ENCODE measurements at places on chromosomes 7 and 10. TPM values are rescaled to one million over a fixed set of nuclear protein-coding genes. Genes with fewer than 3 reads are reported as not detected.

MBLAC1 gene
- 3.0 TPM for total RNA-seq

GRCh38 chr10:523925-524324, 165.5 kb downstream of the DIP2C start:
- H3K27me3 ChIP-seq = peaks cover 1% of the 10 kb centered on the region
- H3K4me3 ChIP-seq = no peak overlapping the region
- peaks cover 6% of the 10 kb centered on the region for H3K36me3 ChIP-seq
- no peak overlapping the region for H3K27ac ChIP-seq
- peaks cover 51% of the 10 kb centered on the region for H3K4me1 ChIP-seq

DNA sequence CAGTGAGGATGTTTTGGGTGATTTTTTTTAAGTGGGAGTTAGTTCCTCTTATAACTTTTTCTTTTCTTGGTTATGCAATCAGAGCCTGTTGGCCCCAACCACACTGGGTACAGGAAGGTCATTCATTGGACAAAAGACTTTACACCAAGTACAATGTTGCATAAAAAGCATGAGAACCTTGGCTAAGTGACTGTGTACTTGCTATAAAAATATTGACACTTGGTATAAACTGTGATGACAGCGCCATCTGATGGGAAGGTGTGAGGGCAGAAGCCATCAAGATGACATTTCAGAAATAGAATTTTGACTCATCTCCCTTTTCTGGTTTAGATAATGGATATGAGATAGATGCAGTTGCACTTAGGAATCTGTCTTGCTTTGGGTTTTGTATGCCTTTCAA, 126.4 kb upstream of the CCDC6 start:
- H3K27me3 ChIP-seq = no peaks in the 10 kb centered on the region
- H3K27ac ChIP-seq = no peak overlapping the region
- H3K4me3 ChIP-seq = no peak overlapping the region

POLR2J2 gene
- 7.4 TPM for total RNA-seq

DNA sequence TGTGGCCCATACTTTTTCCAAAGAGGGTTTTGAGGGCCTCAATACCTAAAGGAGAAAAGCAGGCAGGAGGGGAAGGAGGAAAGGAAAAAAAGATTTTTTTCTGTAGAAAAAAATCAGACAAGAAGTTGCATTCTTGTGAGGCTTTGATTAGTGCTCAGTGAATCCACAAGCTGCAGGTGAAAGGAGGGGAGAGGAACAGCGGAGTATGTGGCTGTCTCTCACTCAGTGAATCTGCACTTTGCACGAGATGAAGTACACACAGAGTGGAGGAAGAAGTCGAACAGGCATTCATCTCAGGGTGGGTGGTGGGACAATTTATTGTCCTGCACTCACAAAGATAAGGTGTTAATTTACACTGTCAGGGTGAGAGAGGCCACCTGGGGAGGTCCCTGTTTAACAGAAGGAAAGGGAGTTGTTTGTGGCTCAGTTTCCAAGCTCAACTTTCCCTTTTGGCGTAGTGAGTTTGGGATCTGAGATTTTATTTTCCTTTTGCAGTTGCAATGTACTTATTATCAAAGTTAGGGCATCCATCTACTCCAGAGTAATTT, 49.0 kb upstream of the VIPR2 start:
- no peaks in the 10 kb centered on the region for H3K36me3 ChIP-seq
- no peaks in the 10 kb centered on the region for H3K27me3 ChIP-seq
- no peak overlapping the region for H3K4me3 ChIP-seq
- H3K27ac ChIP-seq = no peak overlapping the region

DNA sequence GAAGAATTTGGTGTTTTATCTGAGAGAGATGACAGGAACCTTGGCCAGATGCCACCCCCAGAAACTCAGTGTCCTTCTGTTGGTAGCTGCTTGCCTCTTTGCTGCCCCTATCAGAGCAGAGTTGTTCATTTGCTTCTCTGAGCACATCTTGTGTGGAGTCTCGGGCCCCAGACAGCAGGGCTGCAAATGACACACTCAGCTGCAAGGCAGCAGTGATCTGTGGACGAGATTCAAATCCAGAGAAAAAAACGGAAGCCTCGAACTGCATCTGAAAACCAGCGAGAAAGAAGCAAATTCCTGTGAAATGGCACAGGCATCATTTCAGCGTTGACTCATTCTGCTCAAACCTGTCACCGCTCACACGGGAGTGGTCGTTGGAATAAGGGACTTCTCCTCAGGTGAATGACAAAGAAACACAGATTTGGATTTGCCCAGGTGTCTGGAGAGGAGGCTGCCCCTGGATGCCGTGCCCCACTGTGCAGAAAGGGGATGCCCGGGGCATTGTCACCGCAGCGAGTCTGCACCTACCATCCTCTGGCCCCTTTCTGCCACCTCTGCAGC, 144.7 kb downstream of the PFKFB3 start:
- H3K27me3 ChIP-seq = peaks cover 15% of the 10 kb centered on the region
- DNase-seq = peak; percentile 33
- H3K36me3 ChIP-seq = no peaks in the 10 kb centered on the region
- peak overlapping the region; percentile 41 for H3K4me3 ChIP-seq
- peaks cover 25% of the 10 kb centered on the region for H3K4me1 ChIP-seq

DNA sequence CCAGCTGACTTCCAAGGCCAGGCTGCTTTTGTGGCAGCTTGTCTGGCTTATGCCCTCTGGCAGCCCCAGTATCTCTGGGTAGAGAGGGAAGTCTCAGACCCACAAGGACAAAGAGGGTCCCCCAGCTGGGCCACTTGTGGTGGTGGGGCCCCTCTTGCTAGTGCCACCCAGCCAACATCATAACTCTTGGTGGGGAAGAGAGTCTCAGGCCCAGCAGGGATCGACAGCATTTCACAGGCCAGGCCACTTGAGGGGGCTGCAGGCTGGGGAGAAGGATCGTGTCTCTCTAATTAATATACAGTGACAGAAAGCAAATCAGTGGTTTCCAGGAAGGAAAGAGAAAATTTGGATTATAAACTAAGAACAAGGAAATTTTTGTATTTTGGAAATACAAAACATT, 76.0 kb downstream of the TYW1B start:
- H3K27ac ChIP-seq = no peak overlapping the region
- no peaks in the 10 kb centered on the region for H3K27me3 ChIP-seq
- H3K4me1 ChIP-seq = peaks cover 6% of the 10 kb centered on the region

DNA sequence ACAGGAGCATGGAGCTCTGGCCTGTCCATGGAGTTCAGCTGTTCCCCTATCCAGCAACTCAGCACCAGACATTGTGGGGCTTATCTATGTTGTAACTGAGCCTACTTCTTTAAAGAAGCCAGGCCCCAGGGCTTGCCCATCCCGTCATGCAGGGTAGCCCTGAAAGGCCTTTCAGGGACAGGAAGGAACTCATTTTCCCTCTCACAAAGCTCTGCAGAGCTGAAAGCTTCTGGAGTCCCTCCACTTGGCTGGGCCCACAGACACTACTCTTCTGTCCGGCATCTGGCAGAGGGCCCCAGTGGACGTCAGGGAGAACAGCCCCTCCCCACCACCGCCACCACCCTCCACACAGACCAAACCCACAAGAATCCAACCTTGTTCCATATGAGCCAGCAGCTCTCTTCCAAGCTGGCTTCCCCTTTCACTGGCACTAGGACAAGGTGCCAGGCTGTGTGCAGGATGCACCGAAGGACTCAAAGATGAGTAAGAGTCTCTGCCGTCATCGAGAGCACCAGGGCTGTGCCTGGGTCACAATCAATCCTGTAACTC, 33.1 kb downstream of the DENND2A start:
- DNase-seq = peak; percentile 46
- no peaks in the 10 kb centered on the region for H3K27me3 ChIP-seq
- H3K36me3 ChIP-seq = no peaks in the 10 kb centered on the region
- H3K27ac ChIP-seq = peak overlapping the region; percentile 76
- peaks cover 69% of the 10 kb centered on the region for H3K4me1 ChIP-seq
- peak overlapping the region; percentile 26 for H3K4me3 ChIP-seq

EBLN1 gene
- total RNA-seq = not detected

DNA sequence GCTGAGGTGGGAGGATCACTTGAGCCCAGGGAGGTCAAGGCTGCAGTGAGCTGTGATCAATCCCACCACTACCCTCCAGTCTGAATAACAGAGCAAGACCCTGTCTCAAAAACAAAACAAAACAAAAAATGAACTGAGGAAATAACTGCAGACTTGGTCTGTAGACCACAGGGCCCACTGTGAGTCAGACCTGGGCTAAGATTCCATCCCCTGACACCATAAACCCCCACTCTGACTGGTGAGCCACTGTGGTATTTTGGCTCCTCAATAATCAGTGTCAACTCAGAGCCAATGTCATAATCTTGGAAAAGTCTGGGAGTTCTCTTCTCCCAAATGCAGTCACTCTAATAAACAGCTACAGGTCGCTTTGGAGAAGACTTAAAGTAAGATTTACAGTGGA, 24.0 kb upstream of the ERCC6 start:
- no peaks in the 10 kb centered on the region for H3K27me3 ChIP-seq
- peak overlapping the region; percentile 39 for H3K4me3 ChIP-seq
- peak overlapping the region; percentile 73 for H3K27ac ChIP-seq
- peak; percentile 48 for DNase-seq
- H3K4me1 ChIP-seq = peaks cover 91% of the 10 kb centered on the region
- peaks cover 12% of the 10 kb centered on the region for H3K36me3 ChIP-seq

DNA sequence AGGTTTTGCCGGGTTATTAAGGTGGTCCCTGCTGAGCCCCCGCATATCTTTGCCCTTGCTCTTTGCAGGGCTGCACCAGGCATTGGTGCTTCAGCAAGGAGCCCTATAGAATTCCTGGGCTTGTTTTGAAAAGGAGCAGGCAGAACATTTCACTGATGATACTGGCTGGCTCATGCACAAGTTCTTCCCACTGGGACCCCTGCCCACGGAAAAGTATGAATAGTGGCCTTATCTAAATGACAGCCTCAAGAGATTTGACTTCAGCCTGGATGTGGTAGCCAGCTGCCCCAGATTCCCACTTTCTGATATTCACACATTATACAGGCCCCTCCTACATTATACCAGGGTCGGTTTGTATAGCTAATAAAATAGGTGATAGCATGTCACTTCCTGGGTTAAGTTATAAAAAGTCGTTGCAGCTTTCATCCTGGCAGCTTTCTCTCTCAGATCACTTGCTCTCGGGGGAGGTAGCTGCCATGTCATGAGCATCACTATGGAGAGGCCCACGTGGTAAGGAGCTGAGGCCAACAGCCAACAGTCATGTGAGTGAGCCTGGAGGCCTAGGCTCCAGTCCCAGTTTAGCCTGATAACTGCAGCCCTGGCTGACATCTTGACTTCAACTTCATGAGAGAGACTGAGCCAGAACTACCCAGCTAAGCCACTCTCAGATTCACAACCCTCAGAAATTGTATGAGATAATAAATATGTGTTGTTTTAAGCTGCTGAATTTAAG, 16.8 kb upstream of the CRTAC1 start:
- no peaks in the 10 kb centered on the region for H3K36me3 ChIP-seq
- DNase-seq = no peak
- peaks cover 35% of the 10 kb centered on the region for H3K27me3 ChIP-seq
- no peaks in the 10 kb centered on the region for H3K4me1 ChIP-seq
- no peak overlapping the region for H3K4me3 ChIP-seq

NYAP1 gene
- total RNA-seq = 0.99 TPM

Data from HFFc6 (cell line).